ENCODE measurements at places on chromosomes 7 and 10. TPM values are rescaled to one million over a fixed set of nuclear protein-coding genes. Genes with fewer than 3 reads are reported as not detected.

Gene CUZD1
- total RNA-seq, result 1.1 TPM

DNA sequence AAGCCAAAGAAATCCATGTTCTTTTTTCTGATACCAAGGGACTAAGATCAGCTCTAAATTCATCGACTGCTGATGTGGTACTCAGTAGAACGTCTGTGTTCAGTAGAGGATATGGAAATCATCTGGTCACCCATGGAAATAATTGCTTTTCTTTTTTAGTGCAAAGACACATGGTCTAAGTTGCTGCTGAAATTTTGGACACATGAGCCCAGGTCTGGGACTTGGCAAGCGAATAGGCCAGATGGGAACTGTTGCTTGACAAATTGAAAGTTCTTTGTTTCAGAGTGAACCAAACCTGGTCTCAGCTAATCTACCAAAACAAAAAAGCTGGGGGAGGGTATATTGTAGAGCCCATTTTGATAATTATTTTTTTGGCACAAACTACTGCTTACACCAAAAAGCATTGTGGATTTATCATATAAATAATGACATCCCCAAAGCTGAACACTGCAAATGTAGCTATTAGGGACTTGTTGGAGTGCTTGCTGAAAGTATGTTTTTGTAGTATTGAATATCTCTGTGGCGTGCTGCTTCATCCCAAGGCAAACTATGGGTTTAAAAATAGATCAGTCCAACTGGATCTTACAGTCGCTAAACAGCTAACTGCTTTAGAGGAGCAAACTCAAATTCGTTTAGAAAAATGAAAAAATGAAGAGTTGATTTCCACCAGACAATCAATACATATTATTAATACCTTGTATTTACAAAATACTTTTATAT lies 144.7 kb downstream of the TRIL start:
- no peak for DNase-seq

Gene TMEM270
- not detected for total RNA-seq

DNA sequence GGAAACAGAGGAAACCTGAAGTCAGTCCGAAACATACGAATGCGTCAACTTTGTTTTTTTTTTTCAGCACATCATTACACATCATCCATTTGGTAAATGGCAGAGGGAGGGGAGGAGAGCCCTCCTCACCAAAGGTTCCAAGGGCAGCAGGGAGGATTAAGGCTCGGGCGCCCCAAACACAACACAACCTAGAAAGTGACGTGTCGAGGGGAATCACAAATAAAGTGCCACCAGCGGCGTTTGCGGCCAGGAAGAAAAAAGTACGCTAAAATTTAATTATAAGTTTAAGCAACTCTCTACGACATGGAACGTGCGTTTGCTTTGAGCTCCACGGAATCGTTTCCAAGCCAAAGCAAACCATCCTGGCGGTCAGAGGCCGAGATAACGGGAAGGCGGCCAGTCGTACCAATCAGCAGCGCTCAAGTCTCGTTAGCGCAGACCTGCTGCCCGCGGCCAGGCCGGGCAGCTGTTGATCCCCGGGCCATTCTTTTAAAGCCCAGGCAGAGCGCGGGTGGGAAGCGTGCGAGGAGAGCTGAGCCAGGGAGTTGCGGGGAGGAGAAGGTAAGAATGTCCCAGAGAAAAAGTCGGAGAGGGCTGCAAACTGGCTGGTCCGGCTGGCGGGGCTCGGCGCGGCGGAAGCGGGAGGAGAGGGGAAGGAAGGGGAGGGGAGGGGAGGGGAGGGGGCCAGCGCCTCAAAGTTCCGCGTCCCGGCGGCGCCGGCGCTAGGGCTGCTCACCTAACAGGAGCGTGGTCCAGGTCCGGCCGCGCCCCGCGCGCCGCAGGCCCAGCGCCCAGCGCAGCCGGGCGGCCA lies 719 bp downstream of the DPY19L1 start:
- peak; percentile 59 for DNase-seq

DNA sequence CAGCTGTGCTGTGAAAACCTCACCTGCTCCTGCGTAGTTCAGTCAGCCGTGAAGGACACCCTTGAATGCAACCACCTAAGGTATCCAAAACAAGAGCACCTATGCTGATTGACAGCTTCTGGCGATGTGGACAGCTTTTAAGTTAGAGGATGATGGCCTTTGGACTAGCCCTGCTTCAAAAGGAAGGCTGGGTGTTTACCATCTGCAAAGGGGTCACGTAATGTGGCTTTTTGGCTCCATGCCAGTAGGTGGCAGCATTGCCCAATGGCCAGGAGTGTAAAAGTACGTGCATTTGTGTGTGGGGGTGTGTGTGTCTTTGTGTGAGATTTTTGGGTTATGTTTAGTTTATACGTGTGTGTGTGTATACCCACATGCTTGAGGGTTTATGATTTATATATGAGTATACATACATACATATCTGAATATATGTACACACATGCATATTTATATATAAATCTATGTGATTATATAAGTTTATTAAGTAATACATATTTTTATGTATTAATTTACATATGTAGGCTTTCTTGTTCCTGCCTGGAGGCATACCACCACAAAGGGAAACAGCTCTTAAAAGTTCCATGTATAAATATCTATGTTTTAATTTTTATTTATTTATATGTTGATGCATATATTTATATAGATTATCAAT lies 236.3 kb upstream of the ANKRD30A start:
- DNase-seq, result no peak

- DNase-seq, result no peak
Observed at GRCh38 chr7:17781491-17782215, 158.6 kb downstream of the SNX13 start.

DNA sequence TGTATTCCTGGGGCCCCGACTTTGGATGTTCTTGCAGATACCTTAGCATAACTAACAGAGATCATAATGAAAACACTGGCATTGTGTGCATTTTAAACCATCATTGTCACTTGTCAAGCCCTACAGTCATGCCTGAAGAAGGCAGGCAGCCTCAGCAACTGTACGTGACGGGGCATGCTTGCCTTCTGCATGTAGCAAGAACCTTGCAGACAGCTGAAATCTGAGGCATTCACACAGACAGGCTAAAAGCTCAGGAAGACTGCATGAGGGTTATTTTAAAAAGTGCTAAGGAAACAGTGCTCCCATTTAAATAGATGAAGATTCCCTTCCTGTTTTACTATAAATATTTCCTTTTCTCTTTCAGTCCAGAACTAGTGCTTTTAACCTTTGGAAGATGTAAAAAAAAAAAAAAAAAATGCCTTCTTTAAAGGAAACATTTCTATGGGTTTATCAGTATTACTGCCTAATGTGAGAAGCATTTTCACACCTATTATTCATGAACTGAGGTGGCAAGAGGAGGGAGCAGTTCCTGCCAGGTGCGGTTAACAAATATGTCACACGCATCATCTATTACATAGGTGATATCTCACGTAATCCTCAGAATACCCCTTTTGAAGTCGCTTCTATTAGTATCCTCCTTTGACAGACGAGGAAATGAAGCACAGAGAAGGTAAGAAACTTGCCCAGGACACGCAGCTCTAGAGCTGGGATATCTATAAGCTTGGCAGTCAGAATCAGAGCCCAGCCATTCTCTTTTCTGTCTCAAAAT lies 88.1 kb downstream of the PRKCQ start:
- no peak for DNase-seq

Gene KCNIP2
- total RNA-seq, result 5.9 TPM

DNA sequence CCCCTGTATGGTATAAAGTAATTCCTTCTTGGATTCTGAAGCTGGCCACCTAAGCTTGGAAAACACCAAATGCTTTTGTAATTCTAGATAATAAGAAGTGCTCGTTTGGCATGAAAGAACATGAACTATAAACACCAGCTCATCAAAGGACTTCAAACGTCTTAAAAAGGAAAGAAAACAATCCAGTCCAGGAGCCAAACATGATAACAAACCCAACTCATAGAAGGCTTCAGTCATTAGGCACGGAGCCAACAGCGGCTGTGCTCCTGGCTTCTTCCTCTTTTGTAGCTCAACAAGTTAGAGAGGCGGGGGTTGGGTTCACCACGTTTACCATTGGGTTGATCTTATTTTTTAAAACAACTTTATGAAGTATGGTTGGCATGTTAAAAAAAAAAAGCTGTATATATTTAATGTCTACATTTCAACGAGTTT lies 56.4 kb upstream of the ECHDC3 start:
- DNase-seq, result peak; percentile 76

GRCh38 chr7:150748376-150748775 lies 11.2 kb downstream of the GIMAP5 start:
- no peak for DNase-seq

Gene FGL2
- total RNA-seq, result 66.3 TPM

Gene VSTM2A
- 2.6 TPM for total RNA-seq

GRCh38 chr7:1644341-1645070 lies 25.6 kb upstream of the ELFN1 start:
- DNase-seq, result no peak

Gene GPR146
- 3.5 TPM for total RNA-seq

All from mucosa of descending colon (tissue), 3 donors.